ENCODE measurements at places on chromosomes 16 and 17.

GRCh38 chr16:31022544-31023251 is 10.7 kb upstream of the STX4 start:
- DNase-seq: no peak

DNA sequence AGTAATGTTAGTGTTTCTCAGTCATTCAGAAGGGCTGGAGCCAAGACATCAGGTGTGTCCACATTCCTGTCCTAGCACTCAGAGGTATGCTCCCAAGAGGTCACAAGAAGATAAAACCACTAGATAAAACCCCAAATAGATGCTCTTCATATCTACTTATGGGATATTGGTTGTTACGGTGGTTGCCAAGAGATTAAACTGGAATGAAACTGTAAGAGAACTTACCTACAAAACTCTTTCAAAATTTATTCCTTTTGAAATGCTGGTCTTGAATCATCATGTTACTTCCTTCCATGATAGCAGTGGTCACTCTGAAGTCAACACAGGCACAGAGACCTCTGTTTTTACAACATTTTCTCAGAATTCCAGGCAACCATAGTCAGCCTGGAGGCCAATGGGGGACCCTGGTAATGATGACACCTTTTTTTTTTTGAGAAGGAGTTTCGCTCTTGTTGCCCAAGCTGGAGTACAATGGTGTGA is 122.4 kb upstream of the WSCD1 start:
- DNase-seq: no peak

GRCh38 chr16:86786338-86786737 is 208.0 kb downstream of the FOXL1 start:
- DNase-seq: no peak

DNA sequence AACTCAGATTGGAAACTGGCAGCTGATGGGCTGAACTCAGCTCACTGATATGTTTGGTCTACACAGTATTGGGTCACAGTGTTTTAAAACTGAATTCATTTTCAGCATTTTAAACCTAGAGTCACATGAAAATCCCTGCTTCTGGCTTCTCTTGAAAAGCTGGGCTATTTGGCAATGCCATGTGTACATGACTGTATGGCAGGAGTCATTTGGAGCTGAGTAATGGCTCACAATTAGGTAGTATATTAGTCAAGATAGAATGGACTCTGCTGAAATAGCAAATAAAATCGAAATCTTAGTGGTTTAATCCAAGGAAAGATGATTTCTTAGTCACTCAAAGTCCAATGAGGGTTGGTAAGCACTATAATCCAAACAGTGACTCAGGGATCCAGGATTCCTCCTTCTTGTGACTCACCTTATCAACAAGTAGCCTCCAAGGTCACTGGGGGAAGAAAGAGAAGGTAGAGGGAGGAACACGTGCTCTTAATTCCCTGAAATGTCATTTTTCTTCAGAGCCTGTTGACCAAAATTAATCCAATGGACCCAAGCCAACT is 13.9 kb upstream of the PMP22 start:
- no peak for DNase-seq

- DNase-seq: no peak
Measured at GRCh38 chr17:57902117-57902799, 52.4 kb upstream of the MRPS23 start.

GRCh38 chr17:28480799-28481571 is 7.5 kb downstream of the SLC13A2 start:
- no peak for DNase-seq

- DNase-seq: no peak
Measured at GRCh38 chr17:35846055-35846809, 22.5 kb downstream of the HEATR9 start.

DNA sequence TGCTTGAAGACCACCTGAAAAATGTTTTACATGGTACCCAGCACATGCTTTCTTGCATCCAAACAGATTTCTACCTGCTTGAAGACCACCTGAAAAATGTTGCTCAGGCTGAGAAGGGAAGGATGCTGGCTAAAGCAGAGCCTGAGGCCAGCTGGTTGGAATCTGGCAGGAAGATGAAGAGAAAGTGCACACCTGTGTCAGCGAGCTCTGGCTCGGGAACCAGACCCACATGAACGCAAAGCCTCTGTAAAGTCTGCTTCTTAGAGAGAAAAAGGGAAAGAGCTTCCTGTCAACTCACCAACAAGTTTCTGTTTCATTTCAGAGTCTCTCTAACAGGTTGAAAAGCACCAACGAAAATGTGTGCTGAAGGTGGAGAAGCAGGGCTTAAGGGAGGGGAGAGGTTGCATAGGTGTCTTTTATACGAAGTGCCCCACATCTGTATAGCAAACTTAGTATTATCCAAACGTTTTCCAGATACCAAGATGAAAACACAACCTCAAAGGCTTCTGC is 226.0 kb downstream of the TOX3 start:
- DNase-seq: no peak

DNA sequence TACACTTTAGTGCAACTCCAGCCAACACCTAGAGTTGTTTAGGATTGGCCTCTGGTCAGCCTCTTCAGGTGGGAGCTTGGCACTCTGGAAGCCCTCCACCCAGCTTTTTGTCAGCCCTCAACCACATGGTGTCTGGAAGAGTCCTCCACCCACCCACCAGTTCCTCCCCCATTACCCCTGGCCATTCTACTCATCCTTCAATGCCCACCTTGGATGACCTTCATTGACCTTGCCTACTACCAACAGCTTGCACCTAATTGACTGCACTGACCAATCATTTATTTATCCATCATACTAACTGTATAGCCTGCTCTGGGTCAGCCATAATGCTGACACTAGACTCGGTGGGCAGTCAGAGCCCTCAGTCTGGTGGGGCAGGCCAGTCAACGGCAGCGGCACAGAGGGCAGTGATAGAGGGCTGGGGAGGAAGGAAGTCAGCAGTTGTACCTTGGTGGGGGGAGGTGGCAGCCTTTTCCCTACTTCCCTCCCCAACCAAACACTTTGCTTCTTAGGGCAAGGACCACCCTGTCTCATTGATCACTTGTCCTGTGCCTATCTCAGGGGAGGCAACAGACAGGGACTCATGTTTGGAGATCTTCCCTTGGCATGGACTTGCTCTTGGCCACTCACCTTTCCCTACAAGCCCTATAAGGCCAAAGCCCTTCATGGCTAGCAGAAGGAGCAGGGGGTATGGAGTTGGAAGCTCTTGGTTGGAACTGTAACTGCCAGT is 29.3 kb downstream of the SLC13A5 start:
- DNase-seq: no peak

- no peak for DNase-seq
Measured at GRCh38 chr17:11944587-11944986, 52.7 kb downstream of the ZNF18 start.

GRCh38 chr17:57331423-57331822 is 75.1 kb downstream of the MSI2 start:
- no peak for DNase-seq

GRCh38 chr16:85491798-85492294 is 121.3 kb upstream of the GSE1 start:
- DNase-seq: no peak

DNA sequence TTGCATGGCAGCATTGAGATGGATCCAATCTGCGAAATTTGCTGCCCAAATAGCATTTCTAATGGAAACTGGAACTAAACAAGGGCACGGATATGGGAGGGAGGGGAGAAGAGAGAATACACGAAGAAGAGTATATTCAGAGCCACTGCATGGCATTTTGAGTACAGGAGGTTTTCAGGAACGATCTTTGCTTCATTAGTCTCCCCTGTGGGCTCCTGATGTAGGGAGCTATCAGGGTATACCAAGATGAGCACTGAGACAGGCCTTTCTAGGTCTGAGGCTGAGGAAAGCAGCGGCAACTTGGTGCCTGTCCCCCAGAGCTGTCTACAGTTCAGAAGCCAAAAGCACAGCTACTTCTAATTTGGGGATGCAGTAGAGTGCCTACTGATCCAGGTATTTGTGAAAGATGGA is 257.7 kb upstream of the PMFBP1 start:
- DNase-seq: no peak

GRCh38 chr17:83133302-83134121 is 54.1 kb downstream of the METRNL start:
- DNase-seq: no peak

GRCh38 chr17:40859536-40859935 is 7.5 kb downstream of the KRT12 start:
- no peak for DNase-seq

DNA sequence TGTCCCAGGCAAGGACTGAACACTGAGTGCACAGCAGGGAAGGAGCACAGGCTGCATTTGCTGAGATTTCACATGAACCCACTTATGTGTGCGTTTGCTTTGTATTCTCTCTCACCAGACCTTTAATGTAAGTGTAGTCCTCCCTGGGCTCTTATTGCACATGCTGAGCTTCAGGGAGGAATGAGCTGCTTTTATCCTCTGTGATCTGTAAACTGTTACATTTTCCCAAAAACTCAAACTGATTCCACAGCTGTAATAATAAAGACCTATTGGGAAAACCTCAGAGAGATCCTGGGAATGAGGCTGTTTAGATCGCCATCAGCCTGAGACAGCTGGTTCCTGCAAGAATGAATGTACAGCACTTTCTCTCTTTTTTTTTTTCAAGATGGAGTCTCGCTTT is 53.6 kb upstream of the ADORA2B start:
- no peak for DNase-seq

DNA sequence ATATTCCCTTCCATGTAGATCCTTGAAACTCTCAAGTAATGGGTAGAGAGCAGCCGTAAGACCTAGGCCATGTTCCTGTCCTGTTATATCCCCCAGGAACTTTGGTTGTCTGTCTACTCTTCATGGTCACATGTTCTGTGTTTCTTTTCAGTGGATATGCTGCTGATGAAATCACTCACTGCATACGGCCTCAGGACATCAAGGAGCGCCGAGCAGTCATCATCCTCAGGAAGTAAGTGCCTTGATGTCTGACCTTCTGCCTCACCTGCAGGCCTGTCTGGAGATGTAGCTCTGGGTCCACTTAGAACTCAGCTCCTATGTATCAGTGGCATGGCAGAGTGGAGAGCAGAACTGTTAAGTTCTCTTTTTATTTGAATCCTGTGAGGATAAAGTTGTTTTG is 11.2 kb downstream of the ALKBH5 start:
- DNase-seq: no peak

- DNase-seq: no peak
Measured at GRCh38 chr16:85924675-85925074, 25.7 kb downstream of the IRF8 start.

DNA sequence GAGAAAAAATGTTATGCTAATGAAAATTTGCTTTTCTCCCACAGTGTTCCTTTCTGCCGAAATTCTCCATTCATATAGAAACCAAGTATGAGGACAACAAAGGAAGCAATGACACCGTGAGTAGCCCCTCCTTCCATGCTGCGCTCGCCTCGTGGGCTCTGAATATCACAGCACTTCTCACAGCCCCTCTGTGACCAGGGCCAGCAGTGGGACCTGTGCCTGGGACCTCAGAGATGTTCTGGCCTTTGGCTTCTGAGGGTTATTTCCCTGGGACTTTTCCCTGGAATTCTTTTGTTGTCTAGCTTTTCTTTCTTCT is 139.6 kb upstream of the NOL11 start:
- no peak for DNase-seq

DNA sequence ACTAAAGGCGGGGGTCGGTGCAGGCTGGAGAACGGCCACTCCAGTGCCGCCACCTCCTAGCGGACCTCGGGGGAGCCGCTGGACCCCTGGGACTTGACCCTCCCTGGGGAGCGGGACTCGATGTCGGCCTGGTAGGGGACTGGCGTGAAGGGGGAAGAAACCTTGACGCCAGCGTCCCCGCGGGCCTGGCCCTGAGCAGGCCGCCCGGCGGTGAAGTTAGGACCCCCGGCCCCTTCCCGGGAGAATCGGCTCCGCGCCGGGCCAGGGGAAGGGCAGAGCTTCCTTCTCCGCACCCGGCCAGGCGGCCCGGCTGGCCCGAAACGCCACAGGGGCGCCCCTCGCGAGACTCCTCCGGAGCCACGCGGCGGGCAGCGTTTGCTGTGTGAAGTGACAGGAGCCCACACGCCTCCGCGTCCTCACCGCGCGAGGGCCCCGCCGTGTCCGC is 389 bp downstream of the DUS1L start:
- no peak for DNase-seq

DNA sequence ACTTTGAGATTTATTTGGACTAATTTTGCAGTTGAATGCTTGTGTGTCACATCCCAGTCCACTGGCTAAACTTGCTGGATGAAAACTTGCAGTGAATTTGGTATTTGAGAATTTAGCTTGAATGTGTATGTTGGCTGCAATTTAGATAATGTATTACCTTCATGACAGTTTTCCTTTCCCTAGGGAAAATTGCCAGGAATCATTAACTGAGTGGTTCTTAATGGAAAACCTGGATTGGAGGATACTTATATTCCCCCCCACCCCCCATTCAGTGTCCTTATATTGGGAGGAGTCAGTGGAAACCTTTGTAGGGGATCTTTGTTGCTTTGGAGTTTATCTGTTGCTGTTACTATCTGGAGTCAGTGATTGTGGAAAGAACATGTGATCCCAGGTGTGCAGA is 67.6 kb downstream of the KPNA2 start:
- no peak for DNase-seq

DNA sequence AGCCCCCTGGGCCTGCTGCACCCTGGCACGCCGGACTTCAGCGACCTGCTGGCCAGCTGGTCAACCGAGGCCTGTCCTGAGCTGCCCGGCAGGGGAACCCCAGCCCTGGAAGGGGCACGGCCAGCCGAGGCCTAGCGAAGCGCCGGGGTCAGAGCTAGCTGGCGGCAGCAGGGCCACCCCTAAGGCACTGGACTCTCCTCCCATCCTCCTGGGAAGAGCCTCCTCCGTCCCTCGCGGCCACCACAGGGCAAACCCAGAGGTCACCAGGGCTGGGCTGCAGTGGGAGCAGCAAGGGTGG is 2.3 kb downstream of the PERCC1 start:
- no peak for DNase-seq

DNA sequence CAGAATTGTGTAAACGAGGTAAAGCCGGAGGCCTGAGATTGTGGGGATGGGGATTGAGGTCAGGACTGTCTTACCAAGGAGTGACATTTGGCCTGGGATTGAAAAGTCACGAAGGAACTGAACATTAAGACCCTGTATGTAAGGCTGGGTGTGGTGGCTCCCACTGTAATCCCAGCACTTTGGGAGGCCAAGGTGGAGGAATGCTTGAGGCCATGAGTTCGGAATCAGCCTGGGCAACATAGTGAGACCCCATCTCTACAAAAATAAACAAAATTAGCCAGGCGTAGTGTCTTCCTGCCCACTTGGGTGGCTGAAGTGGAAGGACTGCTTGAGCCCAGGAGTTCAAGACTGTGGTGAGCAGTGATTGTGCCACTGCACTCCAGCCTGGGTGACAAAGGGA is 75.5 kb downstream of the JPH3 start:
- no peak for DNase-seq

GRCh38 chr17:46739982-46740381 is 78.5 kb downstream of the WNT3 start:
- DNase-seq: no peak

- DNase-seq: no peak
Measured at GRCh38 chr17:9509236-9509816, 66.3 kb downstream of the STX8 start.

GRCh38 chr16:12729448-12729847 is 74.2 kb downstream of the CPPED1 start:
- no peak for DNase-seq

DNA sequence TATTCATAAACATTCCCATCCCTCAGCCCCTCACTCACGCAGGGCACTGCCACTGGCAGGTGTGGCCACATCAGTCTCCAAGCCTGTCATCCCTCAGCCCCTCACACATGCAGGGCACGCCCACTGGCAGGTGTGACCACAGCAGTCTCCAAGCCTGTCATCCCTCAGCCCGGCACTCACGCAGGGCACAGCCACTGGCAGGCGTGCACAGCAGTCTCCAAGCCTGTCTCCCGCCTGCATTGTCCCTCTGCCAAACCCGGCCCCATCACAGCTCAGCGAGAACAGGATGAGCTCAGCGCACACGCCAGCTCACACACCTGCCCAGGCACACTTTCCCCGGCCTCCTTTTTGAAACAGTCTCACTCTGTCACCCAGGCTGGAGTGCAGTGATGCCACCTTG is 11.4 kb upstream of the KREMEN2 start:
- no peak for DNase-seq

All from stimulated activated CD8-positive, alpha-beta memory T cell treated with anti-CD3 and anti-CD28 coated beads, Interleukin-4, amount 100 ng/mL, for 1 hour (primary cell).